ENCODE measurements at places on chromosomes 2 and 18. TPM values are rescaled to one million over a fixed set of nuclear protein-coding genes. Genes with fewer than 3 reads are reported as not detected.

TFPI gene
- total RNA-seq: 74.2 TPM

ATG9A gene
- 69.7 TPM for total RNA-seq

GRCh38 chr2:201408931-201409330 lies 42.3 kb downstream of the TRAK2 start:
- DNase-seq: no peak

GRCh38 chr2:203987959-203988358 lies 51.4 kb downstream of the ICOS start:
- no peak for DNase-seq

GRCh38 chr2:6827566-6828298 lies 38.0 kb downstream of the CMPK2 start:
- no peak for DNase-seq

GRCh38 chr2:216885117-216885553 lies 25.3 kb upstream of the TNP1 start:
- DNase-seq: no peak

GRCh38 chr18:21496277-21496835 lies 104.1 kb downstream of the ESCO1 start:
- DNase-seq: no peak

DNA sequence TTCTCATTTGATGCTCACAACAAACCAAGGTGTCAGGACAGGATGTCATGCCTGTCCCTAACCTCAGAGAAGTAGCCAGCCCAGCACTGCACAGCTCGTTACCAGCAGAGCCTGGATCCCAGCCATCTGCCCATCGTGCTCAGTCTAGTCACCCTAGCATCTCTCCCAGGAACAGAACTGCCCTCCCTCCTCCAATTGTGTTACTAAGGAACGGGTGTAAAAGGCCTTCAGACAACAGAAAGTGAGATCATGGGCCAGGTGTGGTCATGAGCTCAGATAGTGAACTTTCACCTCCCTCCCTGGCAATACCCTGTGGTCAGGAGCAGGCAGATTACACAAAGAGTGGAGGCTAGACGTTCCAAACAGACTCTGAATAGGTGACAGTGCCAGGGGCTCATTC lies 111.8 kb upstream of the PPP1CB start:
- no peak for DNase-seq
